Right atrium auricular region (tissue), 2 donors: ENCODE measurements at places on chromosomes 3 and 15.

DNA sequence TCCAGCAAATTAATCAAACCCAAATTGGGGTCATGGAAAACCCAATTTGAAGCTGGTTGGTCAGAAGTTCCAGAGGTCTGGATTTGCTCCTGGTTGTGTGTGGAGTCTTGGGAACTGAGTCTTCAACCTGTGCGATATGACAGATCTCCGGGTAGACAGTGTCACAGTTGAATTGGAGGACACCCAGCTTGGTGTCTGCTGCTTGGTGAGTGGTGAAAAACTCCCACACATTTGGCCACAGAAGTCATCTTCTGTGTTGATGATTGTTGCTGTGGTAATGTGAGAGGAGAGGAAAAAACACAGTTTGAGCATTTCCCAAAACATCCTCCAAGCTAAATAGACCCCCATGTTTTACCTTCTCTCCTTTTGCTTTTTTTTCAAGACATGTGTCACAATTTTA is 218.1 kb downstream of the TP63 start:
- no peak for DNase-seq

GRCh38 chr3:66527246-66527645 is 26.4 kb upstream of the LRIG1 start:
- no peak for DNase-seq

DNA sequence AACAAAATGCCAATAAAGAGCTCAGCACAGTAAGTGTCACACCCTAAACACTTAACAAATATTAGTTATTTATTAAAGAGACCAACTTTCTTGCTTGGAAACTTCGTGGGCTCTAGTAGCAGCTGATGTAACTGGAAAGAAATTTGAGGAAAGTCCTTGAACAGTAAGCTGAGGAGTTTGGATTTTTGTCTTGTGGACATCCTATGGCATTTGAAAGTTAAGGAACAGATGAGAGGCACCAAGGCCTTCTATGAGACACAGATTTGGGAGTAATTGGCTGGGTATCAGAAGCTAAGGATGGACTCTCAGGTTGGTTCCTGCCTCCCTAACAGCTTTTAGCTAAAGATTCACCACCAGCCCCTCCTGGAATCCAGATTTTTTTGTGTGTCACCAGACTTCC is 59.7 kb upstream of the FILIP1L start:
- DNase-seq: no peak

DNA sequence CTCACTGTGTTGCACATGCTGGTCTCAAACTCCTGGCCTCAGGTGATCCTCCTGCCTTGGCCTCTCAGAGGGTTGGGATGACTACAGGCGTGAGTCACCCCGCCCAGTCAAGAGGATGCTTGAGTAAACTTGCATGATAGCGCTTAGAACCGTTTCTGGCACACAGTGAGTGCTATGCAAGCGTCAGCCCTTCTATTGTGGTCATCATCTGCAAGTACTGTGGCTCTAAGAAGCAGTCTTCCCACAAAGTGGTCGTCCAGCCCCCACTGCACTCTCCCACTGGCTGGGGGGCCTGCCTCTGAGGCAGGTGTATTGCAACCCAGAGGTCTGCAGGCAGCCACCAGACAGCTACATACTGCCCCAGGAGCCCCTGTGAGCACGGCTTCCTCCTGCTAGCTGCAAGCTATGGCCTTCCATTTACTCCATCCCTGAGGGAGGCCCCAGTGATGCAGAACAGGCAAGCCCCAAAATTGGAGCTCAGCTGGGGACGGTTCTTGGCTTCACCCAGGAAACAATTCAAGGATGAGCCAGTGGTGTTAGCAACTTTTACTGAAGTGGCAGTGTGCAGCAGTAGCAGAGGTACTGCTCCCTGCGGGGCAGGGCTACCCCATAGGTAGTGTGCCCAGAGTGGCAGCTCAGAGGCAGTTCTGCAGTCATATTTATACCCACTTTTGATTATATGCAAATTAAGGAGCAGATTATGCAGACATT is 95.4 kb downstream of the LSM3 start:
- DNase-seq: no peak

- DNase-seq: no peak
Measured at GRCh38 chr3:27471923-27472550, 12.1 kb downstream of the SLC4A7 start.

DNA sequence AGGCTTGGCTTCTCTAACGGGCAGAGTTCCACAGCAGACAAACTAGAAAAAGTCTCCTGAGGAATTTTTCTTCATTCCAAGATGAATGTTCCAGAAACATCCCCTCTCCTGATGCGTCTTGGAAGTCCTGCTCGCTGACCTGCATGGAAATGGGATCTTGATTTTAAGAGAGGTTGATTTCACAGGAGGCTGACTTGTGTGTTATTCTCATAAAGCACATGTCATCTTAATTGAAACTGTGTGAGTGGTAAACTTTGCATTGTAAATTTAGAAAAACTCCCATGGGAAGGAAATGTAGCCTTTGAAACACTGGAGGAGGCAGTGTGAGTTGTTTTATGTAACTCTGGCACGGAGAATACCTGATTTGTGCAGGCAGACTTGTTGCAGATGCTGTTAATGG is 337.8 kb upstream of the NR2E3 start:
- no peak for DNase-seq

- DNase-seq: no peak
Measured at GRCh38 chr15:74233851-74234597, 2.1 kb upstream of the CCDC33 start.

GRCh38 chr15:100832149-100832942 is 47.3 kb upstream of the ALDH1A3 start:
- no peak for DNase-seq

GRCh38 chr15:101244036-101244781 is 7.6 kb downstream of the CHSY1 start:
- DNase-seq: no peak

- DNase-seq: no peak
Measured at GRCh38 chr15:73323956-73324355, 44.8 kb downstream of the HCN4 start.

GRCh38 chr3:152102410-152102809 is 166.3 kb upstream of the MBNL1 start:
- DNase-seq: no peak

- peak; percentile 59 for DNase-seq
Measured at GRCh38 chr3:123523023-123523412, 61.8 kb downstream of the HACD2 start.

GRCh38 chr3:4814305-4814903 is 164.8 kb upstream of the BHLHE40 start:
- DNase-seq: peak; percentile 66

GRCh38 chr15:98304371-98304770 is 343.9 kb downstream of the ARRDC4 start:
- DNase-seq: no peak

DNA sequence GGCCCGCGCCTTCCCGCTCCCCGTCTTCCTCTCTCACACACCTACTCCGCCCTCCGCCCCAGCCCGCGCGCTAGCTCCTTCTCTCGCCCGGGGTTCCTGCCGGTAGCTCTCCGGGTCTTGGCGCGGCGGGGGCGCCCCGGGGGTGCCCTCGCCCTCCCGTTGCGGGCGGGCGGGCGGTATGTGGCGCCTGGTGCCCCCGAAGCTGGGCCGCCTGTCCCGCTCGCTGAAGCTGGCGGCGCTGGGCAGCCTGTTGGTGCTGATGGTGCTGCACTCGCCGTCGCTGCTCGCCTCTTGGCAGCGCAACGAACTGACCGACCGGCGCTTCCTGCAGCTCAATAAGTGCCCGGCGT is 507 bp downstream of the DIPK2A start:
- DNase-seq: no peak

DNA sequence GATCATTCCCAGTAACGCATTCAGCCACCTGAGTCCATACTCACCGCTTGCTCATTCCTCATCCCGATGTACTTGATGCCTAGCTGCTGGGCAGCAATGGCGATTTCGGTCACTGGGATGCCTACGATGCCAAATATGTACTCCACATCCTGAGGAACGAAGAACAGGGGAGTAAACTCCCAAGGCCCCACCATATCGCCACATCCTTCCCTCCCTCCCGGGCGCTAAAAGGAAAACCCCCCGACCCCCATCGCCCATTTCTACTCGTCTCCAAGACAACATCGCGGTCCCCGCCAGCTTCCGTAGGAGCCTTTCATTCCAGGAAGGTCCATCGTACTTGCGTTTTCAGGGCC is 347 bp downstream of the HACL1 start:
- no peak for DNase-seq

DNA sequence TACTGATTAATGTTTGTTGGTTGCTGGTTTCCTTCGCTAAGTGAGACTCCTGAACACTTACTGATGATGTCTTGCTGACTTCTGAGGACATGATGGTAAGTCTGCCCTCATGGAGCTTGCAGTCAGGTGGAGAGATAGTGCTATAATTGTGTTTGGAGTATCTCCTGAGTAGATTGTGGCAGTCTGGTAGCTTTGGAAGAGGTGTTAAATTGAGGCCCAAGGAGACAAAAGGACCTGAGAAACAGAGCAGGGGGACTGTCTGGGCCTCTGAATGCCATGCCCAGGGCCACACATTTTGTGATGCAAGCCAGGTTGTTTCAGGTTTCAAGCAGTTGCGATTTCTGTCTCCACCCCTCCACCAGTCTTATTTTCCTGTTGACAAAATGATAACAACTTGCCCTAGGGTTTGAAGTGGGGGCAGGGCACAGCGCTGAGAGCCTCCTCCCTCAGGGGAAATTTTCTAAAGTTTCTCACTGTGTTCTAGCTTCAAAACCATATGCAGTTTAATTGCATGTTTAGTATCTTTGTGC is 16.7 kb downstream of the SMAD3 start:
- DNase-seq: no peak

DNA sequence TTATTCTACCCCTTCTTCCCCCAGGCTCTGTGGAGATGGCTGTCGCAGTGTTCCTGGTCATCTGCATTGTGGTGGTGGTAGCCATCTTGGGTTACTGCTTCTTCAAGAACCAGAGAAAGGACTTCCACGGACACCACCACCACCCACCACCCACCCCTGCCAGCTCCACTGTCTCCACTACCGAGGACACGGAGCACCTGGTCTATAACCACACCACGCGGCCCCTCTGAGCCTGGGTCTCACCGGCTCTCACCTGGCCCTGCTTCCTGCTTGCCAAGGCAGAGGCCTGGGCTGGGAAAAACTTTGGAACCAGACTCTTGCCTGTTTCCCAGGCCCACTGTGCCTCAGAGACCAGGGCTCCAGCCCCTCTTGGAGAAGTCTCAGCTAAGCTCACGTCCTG is 12.9 kb downstream of the SPINT1 start:
- no peak for DNase-seq

DNA sequence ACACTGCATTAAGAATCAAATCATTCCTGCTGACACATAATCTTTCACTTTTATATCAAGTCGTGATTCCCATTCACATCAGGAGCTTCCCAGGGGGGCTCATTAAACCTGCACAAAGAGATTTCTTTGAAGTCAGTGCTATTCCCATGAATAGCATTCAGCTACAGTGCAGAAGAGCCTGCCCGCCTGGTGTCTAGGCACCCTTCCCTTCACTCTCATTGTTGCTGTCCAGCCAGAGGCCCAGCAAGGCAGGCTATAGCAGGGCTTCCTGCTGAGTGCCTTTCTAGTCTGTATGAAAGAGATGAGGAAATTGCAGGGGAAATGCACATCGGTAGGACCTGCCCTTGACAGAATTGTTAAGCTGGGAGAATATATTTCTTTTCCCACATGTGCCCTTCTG is 4.5 kb upstream of the GJD2 start:
- DNase-seq: no peak

- no peak for DNase-seq
Measured at GRCh38 chr3:19994796-19995195, 17.3 kb downstream of the PP2D1 start.

GRCh38 chr15:69159805-69160140 is 662 bp upstream of the GLCE start:
- no peak for DNase-seq

DNA sequence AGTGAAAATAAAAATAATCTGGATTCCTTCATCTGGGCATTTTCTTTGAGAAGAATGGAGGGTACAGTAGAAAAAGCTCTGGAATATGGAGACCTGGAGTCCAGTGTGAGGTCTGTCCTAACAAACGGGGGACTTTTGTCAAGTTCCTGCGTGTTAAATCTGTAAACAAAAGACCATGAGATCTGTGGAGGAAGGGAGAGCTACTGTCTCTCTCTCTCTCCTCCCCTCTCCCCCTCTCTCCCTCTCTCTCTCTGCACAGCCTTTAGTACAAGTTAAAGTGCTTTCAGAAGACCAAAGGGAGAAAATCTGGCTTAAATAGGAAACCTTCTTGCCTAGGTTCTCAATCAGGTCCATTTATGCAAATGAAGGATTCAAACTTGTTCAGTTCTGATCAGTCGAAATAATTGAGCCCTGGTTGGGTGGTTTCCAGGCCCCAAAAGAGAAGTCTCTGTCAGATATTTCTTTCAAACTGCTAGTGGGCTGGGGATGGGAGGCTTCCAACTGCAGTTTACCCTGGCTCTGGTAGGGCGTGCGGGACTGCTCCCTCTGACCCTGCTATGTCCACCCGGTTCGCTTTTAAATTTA is 103.7 kb downstream of the SV2B start:
- DNase-seq: no peak

GRCh38 chr3:2343031-2343682 is 244.5 kb downstream of the CNTN4 start:
- no peak for DNase-seq

- DNase-seq: no peak
Measured at GRCh38 chr3:130661140-130661891, 85.3 kb downstream of the PIK3R4 start.

- DNase-seq: no peak
Measured at GRCh38 chr3:24523988-24524727, 29.5 kb upstream of the THRB start.

GRCh38 chr3:47491777-47492176 is 16.0 kb upstream of the SCAP start:
- DNase-seq: no peak

DNA sequence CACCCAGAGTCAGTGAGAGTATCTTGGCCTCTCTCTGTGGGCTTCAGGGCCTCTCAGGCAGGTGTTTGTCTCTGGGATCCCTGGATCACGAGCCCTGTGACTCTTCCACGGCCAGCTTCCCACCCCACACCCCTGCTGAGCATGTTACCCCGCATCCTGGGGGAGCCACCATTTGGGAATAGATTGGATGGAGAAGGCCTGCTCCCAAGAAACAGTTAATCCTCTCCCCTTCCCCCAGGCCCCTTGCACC is 15.5 kb upstream of the SRP14 start:
- DNase-seq: no peak

GRCh38 chr15:44584162-44584749 is 47.3 kb downstream of the EIF3J start:
- DNase-seq: no peak

GRCh38 chr3:119894195-119894594 is 112.3 kb downstream of the NR1I2 start:
- no peak for DNase-seq

GRCh38 chr3:139679220-139679775 is 1.5 kb upstream of the NMNAT3 start:
- no peak for DNase-seq

DNA sequence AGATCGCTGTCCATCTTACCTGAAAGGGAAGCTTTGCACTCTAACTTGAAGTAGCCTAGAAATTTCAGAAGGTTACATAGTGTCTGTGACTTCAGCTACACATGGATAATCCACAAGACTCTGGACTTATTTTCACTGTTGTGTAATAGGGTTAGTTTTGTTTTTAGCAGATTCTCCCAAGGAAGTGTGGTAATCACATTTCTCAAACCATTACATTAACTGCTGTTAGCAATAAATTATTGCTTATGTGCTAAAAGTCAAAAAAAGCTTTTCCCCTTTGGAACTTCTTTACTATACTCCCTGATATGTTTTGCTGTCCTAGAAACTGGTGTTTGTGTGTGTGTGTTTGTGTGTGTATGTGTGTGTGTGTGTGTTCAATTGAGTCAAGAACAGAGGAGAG is 351.8 kb upstream of the TPRG1 start:
- no peak for DNase-seq

- no peak for DNase-seq
Measured at GRCh38 chr3:55818485-55818884, 331.4 kb upstream of the WNT5A start.

- no peak for DNase-seq
Measured at GRCh38 chr15:46997501-46997900, 719.8 kb upstream of the SEMA6D start.
